ENCODE measurements at places on chromosomes 13 and 19. TPM values are rescaled to one million over a fixed set of nuclear protein-coding genes. Genes with fewer than 3 reads are reported as not detected.

- DNase-seq = no peak
These were observed 6.1 kb downstream of the AP2A1 start for GRCh38 chr19:49772850-49773432.

SERP2 gene
- total RNA-seq = not detected

F10 gene
- total RNA-seq = not detected

GRCh38 chr13:30725326-30726085 is 9.8 kb upstream of the ALOX5AP start:
- no peak for DNase-seq

GRIN2D gene
- 0.18 TPM for total RNA-seq

CGB3 gene
- total RNA-seq = not detected

DNA sequence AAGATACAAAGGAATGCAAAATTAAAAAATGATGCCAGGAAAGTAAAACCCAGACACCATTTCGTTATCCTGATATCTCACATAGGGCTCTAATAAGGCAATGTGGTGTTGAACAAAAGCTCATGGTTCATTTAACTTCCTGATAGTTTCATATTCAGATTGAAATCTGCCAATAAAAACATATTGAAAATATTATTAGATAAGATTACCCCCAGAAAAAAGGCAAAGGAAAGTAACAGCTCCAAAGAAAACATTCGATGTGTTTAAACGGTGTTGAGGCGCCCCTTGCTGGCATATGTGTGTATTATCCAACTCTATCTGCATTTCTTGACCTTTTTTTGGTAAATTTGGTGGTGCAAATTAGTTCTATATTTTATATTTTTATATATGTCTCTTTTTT is 75.9 kb downstream of the ESD start:
- peak; percentile 30 for DNase-seq

- peak; percentile 6 for DNase-seq
These were observed 146.9 kb downstream of the TEX29 start for GRCh38 chr13:111467111-111467890.

ZIC5 gene
- not detected for total RNA-seq

CCDC8 gene
- not detected for total RNA-seq

GRCh38 chr13:22114630-22115311 is 443.9 kb downstream of the FGF9 start:
- peak; percentile 60 for DNase-seq

- no peak for DNase-seq
These were observed 446 bp upstream of the ZNF83 start for GRCh38 chr19:52638601-52639000.

GPR4 gene
- not detected for total RNA-seq

DNA sequence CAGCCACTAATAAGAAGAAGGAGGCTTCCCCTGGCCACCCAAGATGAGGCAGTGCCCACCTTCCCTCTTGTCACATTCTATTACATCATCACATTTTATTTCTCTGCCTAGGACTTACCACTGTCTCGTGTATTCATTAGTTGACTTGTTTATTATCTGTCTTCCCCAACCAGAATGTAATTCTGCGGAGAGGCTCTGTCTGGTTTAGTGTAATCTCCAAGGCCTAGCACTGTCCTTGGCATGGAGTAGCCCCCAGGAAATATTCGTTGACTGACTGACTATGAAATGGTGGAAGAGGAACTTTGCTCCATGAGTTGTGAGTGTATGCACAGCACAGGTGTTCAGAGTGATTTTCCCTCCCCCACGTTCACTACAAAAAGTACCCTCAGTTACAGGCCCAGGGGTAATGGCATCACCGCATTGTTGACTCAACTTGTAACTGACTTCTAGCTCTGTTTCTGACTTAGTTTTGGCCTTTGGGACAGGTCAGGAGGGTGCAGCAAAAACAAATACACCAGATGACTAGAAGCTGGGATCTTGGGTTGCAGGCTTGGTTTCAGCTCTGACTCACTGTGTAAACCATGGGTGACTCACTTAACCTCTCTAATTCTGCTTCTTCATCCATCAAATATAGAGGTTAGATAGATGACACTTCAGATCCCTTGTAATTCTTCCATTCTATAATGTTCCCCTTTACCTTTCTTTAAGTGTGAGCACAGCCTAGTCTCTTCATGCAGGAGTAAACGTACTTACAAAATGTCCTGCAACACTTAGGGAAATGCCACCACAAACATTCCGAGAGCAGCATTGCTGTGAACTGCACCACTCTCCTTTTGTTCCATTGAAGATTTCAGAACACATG is 229.7 kb downstream of the KCNRG start:
- no peak for DNase-seq

DNA sequence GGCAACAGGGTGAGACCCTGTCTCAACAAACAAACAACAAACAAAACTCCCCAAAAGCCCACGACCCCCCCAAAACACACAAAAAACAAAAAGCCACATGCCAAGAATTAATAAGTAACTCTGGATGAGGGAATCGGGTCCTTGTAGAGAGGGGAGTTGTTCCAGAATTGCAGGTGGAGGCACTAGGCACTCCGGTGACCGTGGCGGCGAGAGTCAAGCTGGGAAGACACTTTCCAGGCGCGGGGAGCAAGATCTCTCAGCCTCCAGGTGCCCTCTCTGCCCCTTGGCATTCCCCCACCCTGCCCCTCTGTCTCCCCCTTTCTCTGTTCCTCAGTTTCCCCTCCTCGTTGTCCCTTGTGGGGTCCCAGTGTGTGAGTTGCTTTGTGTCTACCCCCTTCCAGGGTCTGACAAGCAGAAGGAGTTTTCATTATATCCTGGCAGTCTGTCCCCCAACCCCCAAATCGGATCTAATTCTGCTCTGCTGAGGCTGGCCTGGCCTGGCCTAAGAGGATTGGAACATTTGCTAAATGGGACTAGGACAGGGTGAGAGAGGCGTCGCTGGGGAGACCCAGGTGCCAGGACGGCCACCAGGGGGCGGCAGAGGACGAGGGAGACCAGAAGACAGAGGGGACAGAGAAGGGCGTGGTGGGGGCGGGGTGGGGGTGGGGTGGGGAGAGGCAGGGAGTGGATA is 8.3 kb upstream of the CRX start:
- peak; percentile 59 for DNase-seq

DNA sequence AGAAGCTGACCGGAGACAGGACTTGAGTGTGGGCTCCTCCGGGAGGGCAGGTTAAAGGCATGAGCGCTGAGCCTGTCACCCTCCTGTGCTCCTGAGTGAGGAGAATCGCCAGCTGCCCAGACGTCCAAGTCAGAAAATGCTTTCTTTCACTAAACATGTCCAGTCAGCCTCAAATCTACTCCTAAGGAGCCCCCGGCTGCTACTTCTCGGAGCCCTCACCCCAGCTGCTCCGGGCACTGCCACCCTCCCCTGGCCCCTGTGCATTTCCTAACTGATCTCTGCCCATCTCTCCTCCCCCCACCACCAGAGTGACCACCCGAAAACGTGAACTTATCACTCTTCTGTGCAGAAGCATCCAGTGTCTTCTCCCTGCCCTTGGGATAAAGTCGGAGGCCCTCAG is 277.5 kb upstream of the SOX1 start:
- DNase-seq = no peak

GRCh38 chr13:99144306-99144705 is 56.3 kb upstream of the UBAC2 start:
- no peak for DNase-seq

DNA sequence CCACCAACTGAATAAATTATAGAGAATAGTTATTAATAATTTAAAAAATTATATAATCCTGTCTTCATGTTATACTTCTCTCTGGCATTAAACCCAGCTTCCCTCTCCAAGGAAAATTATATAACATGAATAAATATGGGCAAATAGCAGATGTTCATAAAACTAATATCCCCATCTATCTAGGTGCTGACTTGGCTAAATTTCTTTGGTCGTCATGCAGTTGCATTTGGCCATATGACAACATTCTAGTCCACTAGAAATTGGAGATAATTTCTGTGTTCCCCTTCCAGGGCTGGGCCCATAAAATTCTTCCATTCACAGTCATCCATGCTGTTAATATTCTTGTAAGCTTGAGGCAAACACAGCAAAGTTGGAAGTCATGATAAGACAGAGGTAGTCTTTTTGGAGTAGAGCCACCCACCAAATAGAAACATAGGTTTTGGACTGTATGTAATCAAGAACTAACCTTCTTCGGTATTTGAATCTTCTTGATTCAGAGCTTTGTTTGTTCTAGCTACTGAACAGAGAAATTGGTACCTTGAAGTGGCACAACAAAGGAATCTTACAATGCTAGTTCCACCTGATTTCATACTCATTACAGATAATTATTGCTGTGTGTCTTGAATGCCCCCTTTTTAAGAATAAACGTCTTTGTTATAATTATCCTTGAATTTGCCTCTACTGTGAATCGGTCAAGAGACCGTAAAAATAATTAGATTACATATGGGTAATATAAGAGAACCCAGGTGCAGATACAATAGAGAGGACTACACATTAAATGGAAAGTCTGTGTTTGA is 678.5 kb upstream of the PCDH20 start:
- DNase-seq = no peak

C1QTNF9 gene
- total RNA-seq = not detected

DNA sequence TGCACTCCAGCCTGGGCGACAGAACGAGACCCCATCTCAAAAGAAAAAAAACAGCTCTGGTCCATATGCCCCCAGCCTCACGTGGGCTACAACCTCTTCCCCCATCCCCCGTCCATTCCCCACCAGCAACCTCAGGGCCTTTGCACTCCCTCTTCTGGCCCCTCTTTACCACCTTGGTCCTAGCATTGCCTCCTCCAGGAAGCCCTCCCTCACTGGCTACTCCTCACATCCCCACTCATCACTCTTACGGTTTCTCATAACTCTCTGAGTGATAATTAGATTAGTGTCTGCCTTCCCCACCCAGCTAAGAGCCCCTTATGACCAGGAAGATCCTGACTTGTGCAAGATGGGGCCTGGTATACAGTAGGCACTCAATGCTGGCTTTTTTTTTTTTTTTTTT is 30.8 kb downstream of the IL12RB1 start:
- no peak for DNase-seq

TRIM28 gene
- total RNA-seq = 403 TPM

DNA sequence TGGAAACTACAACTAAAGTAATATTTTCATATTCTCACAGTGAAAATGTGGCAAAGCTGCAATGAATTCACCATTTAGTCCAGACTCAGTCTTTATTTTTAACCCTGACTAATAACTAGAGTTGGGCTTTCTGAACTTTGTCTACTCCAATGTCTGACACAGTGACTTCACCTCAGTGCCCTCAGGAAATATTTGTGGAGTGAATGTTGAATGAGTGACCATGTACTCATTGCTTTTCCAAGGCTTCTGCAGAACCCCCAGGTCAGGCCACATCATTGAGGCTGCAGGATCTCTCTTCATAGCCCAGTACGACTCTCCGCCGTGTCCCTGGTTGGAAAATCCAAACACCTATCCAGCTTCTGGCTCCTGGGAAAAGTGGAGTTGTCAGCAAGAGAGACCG is 1.8 kb downstream of the ZNF175 start:
- no peak for DNase-seq

- DNase-seq = no peak
These were observed 508.9 kb upstream of the ARGLU1 start for GRCh38 chr13:107076801-107077200.

DNA sequence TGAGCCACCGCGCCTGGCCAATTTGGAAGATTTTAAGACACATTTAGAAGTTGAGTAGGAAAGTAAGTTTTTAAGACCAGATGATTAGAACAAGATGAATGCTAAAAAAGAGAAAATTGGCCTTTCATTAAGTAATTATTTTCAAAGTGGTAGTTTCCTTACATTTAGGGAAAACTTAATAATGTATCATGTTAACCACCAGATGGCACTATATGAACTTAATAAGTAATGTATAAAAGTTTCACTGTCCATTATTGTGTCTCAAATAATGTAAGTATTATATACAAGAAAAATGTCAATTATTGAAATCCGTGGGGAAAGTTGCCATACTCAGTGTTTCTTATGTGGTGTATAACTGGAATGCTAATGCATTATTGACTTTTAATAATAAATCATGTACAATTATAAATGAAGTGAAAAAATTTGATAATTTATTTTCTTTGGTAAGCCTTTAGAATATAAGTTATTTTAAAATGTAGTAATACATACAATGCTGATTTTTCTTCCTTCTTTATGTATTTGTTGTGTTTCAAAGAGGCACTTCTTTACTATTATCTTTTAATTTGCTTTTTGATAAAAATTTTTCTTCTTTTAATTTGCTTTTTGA is 29.2 kb downstream of the COG6 start:
- peak; percentile 40 for DNase-seq

FCHO1 gene
- 87.7 TPM for total RNA-seq

DNA sequence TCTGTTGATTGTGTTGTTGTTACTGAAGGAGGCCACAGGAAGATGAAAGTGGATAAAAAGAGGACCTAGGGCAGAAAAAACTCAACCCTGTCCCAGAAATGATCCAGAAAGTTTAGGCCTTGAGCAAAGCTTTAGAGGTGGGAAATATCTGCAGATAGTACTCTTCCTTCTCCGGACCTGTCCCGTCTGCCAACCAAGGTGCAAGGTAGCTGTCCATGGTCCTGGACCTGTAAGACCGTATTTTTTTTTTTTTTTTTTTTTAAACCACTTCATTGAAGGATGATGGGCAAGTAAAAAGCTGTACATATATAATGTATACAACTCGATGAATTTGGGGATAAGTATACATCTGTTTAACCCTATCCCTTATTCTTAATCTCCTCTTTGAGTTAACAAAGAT is 225.9 kb downstream of the OLFM4 start:
- no peak for DNase-seq

DNA sequence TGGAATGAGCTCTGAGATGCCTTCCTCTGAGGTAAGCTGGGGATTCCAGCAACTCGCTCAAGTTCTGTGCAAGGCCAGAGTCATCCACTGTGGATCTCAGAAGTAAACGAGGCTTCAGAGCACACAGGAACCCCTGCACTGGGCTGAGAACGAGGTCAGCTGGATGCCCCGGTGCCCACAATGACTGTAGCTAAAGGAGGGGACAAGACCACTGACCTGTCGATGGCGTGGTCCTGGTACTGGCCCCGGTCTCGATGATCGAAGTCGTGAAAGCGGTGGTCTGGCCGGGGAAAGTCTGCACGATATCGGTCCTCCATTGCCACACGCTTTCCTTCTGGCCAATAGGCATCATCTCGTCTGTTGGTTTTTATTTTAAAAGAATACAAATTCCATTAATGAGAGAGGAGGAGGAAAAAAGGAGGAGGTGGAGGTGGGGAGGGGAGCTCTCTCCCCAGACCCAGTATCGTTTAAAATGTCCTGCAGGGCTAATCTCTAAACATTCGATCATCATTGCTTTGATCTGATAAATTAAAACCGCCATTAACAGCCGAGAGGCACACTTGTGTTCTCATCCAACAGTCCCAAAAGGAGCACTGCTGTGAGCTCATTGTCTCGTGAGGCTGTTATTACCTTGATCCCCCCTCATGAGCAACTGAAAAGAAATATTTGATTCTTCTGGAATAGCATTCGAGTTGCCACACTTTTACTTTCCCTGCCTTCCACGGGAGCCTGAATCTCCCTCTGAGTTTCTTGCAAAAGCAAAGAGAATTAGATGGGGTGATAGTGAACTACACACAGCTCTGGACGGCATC is 25.0 kb upstream of the TINCR start:
- DNase-seq = no peak
